T-cell (primary cell): ENCODE measurements at places on chromosomes 5 and 9. TPM values are rescaled to one million over a fixed set of nuclear protein-coding genes. Genes with fewer than 3 reads are reported as not detected.

Gene SLIT3
- not detected for total RNA-seq

Gene WDR38
- not detected for total RNA-seq

Gene PRSS3
- 1.9 TPM for total RNA-seq

Gene CNTRL
- 101 TPM for total RNA-seq

Gene ANKRD31
- 1.3 TPM for total RNA-seq

Gene RUFY1
- 63.6 TPM for total RNA-seq

Gene PCDHA10
- not detected for total RNA-seq

Gene BHMT
- total RNA-seq = 1.6 TPM

Gene TMEM215
- not detected for total RNA-seq

Gene DAPK1
- 1.7 TPM for total RNA-seq

Gene THOC3
- 84.9 TPM for total RNA-seq

Gene GABRP
- not detected for total RNA-seq

Gene CDO1
- total RNA-seq = not detected

Gene LCN9
- not detected for total RNA-seq

Gene ISL1
- total RNA-seq = not detected

Gene BARHL1
- not detected for total RNA-seq

Gene PDE8B
- 0.15 TPM for total RNA-seq

Gene MSX2
- not detected for total RNA-seq
